ENCODE measurements at places on chromosomes 1 and 21.

DNA sequence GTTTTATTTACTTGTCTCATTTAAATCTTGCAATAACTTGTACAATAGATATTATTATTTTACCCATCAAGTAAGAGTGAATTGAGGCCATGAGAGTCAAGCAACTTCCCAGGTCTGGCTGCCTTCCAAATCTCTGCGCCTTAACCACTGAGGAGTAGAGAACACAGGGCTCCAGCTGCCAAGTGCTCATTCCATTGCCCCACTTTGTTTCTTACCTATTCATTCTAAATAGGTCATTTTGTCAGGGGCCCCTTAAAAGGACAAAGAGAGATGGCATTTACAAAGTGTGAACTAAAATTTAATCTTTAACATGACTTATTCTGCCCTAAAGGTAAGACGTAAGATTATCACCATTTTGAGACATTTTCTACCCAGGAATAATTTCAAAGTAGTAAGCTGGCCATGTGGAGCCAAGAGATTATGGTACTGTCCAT lies 3.5 kb downstream of the PPP1R15B start:
- peak; percentile 73 for DNase-seq

DNA sequence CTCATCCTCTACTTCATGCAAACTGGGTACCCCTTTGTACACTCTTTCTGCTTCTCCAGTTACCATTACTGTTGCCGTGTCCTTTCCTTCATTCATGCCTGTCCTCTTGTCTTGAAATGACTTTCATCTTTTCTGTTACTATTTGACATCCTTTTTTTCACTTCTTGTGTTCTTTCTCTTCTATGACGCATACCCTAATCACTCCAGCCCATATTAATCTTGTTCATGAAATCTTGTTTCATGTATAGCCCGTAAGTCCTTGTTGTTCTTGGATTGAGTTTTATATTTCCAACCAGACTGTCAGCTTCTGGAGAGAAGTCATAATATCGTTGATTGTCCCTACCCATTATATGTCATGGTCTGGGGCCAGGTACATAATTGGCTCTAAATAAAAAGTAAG lies 126.1 kb downstream of the NOS1AP start:
- no peak for DNase-seq

- DNase-seq = no peak
These were observed 805.8 kb downstream of the USP25 start for GRCh38 chr21:16535626-16536025.

- no peak for DNase-seq
These were observed 8.6 kb downstream of the BEND5 start for GRCh38 chr1:48767975-48768510.

GRCh38 chr1:229381234-229381633 lies 38.4 kb upstream of the CCSAP start:
- DNase-seq = no peak

GRCh38 chr1:7743346-7743745 lies 27.8 kb upstream of the VAMP3 start:
- no peak for DNase-seq

GRCh38 chr1:115924770-115925169 lies 51.5 kb upstream of the SLC22A15 start:
- no peak for DNase-seq

GRCh38 chr1:95671098-95671497 lies 437.1 kb downstream of the RWDD3 start:
- no peak for DNase-seq

- DNase-seq = no peak
These were observed 37.9 kb upstream of the USP24 start for GRCh38 chr1:55252942-55253589.

GRCh38 chr1:224529844-224530243 lies 86.3 kb upstream of the CNIH3 start:
- DNase-seq = no peak

DNA sequence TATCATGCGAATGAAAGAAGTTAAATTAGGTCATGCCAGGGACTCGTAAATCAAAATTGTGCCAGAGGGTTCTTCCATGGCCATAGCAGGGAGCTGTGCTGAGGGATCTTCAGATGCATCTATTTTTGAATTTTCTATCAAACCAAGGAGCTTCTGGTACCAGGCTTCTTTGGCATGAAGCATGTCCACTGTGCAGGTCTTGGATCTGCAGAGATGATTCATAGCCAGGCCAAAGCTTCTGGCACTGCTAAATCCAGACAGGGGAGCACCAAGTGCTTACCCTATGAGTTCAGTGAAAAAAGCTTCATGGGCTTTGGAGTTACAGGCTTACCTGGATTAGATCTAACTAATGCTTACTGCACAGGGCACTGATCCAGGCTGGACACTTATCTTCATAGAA lies 154.2 kb upstream of the DAB1 start:
- DNase-seq = no peak

DNA sequence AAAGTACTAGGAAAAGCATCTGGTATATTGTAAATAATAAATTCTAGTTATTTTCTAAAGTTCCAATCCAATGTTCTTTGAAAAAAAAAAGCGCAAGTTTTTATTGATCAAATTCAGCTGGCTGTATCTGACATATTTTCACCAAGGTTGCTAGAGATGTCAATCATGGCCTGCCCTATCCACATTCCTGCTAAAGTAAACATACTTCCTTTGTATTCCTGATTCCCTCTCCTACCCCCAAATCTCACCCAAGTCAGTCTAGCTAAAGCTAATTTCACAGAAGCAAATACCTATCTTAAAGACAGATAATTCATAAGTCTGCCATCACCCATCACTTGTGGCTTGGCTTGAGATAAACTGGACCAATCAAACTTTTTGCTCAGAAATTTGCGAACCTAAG lies 21.3 kb downstream of the ANKRD13C start:
- no peak for DNase-seq

DNA sequence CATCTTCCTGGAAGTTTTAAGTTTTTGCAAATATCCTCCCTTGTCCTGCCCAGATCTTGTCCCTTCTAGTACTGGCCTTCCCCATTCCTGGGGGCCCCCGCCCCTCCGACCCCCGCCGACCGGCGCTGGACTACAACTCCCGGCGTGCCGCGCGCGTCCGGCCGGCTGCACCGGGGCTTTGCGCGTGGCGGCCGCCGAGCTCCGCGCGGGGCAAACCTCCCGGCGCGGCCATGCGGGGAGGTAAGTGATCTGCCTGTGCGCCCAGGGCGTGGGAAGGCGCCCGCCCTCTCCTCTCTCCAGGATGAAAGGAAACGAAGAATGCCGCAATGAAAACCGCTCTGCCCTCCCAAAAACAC lies 3.2 kb upstream of the SAMD13 start:
- peak; percentile 33 for DNase-seq

GRCh38 chr1:178220094-178220493 lies 126.2 kb downstream of the RASAL2 start:
- no peak for DNase-seq

DNA sequence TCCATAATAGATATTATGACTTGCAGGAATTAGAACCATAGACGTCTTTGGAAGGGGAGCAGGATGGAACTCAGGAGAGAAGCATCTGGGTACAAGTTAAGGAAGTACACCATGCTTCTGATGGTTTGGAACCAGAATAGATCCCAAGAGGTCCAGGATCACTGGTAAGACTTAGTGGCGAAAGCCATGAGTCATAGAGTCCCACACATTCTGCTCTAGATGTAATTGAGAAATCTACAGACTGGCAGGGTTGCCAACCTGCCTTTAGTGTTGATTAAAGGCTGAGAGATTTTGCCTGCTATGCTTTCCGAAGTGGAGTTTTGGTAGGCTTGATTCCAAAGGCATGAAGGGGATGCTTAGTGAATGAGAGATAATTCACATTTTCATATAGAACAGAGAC lies 57.1 kb upstream of the C1orf87 start:
- no peak for DNase-seq

GRCh38 chr21:46126309-46127238 lies 28.7 kb downstream of the COL6A2 start:
- DNase-seq = no peak

GRCh38 chr1:180925471-180926051 lies 12.9 kb downstream of the KIAA1614 start:
- no peak for DNase-seq
